ENCODE measurements at places on chromosomes 3 and 15.
A peak's percentile ranks its signal among the peaks of the same experiment; 100 is the strongest.

GRCh38 chr3:56919137-56919796, 117.5 kb upstream of the ARHGEF3 start:
- peak; percentile 27 for DNase-seq

DNA sequence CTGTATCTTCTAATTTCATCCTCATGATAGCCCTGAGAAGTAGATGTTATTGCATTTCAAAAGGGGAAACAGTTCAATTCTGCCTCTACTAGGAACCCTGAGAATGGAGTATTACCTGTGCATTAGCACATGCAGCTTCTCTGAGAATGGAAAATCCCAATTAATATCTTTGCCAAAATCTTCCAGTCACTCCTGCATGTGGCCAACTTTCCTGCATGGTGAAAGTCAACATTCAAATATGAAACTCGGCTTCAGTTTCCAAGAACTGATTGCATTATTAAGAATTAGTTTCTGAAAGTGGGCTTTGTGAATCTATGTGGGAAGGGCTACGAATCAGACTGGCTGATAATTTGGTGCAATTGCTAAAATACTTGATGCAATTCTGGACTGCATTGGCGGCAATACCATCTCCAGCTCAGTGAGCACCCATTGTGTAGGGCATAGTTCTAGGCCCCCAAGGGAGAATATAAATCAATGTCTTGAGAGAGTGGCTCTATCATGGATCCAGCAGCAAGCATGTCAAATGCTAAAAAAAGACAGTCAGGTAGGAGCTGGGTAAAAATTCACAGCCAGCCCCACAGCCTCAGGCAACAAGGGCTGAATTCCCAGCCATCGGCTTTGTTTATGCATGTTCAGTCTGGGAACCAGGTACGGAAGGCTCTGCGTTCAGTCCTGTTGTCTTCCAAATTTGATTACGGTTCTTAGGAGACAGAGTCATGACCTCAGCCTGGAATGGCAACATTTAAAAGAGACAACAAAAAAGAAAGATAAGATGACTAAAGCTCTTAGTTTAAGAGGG, 18.8 kb upstream of the BCL6 start:
- DNase-seq = no peak

GRCh38 chr15:31609258-31609681, 282.6 kb downstream of the KLF13 start:
- peak; percentile 11 for DNase-seq

GRCh38 chr3:39327053-39327745, 2.3 kb upstream of the CCR8 start:
- no peak for DNase-seq

GRCh38 chr15:36831904-36832287, 252.5 kb downstream of the CDIN1 start:
- no peak for DNase-seq

- no peak for DNase-seq
These were observed 121.7 kb downstream of the LIPC start for GRCh38 chr15:58553365-58553918.

GRCh38 chr3:148318240-148318639, 379.5 kb upstream of the AGTR1 start:
- DNase-seq = no peak

DNA sequence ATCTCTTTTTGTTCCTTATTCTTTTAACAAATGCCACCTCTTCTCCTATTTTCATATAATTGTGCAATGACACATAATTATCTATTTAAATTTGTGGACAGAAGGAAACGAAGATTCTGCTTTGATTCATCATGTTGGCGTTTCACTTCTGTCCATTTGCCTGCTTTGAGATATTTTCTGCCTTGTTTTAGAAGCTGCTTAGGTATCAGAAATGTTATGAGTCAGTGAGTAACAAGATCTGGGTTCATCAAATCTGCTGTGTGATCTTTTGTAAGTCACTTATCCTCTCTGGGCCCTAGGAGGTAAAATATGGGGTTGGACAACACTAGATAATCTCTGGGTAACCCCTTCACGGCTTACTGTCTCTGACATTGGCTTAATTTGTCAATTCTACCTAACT, 7.3 kb upstream of the MINDY4B start:
- no peak for DNase-seq

DNA sequence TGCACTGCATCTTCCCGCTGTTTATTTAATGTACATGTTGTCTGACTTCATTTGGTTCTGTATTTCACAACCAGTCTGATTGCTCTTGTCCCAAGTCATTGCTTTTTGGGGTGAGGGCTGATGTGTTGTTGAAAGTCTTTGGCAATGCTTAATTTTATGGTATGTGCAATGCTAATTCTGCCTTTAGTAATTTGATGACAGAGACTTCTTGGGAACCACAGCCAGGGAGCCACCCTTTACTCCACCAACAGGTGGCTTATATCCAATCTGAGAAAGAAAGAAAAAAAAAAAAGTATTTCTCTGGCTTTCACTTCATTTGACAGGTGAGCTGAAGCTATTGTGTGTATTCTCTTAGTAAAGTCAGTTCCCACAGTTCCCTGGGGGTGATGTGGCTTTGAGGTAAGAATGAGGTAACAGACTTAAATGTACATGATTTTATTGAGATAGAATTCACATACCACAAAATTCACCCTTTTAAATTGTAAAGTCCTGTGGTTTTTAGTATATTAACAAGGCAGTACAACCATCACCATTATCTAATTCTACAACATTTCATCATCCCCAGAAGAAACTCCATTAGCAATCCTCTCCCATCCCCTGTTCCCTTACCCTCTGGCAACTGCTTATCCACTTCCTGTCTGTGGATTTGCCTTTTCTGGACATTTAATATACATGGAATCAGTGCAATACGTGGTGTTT, 97.3 kb downstream of the SLCO3A1 start:
- DNase-seq = no peak

DNA sequence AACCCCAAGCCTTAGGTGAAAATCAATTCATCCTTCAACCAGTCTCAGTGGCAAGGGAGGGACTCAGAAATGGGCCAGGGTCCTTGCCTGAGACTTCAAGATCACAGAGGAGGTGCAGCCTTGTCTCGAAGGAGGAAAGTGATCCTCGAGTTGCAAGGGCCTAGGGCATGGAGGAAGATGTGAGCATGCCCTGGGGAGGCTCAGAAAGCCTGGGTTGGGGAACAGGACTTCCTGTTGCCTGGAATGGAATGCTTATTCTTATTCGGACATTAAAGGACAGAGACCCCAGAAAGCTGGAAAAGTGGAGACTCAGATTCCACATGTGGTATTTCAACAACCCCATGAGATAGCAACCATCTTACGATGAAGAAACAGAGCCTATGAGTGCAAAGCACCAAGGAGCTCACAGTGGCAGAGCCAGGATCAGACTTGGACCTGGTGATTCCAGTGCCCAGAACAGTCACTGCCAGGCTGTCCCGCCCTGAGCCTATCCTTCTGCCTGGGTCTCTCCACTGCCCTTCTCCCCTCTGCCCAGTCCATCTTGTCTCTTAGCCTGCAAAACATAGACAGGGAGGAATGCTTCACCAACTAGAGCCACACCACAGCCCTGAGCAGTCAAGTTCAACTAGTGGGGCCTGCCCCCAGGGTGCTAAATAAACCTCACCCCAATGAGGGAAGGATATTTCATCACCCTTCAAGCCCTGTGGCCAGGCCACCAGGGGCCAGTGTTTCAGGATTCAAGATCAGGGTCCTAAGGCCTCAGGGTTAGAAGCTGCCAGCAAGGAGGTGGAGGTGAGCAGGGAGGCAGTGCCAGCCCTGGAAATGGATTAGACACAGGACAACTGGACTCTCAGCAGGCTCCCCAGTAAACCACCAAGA, 21.9 kb downstream of the DAPK2 start:
- DNase-seq = peak; percentile 67

- no peak for DNase-seq
These were observed 36.2 kb downstream of the ILDR1 start for GRCh38 chr3:121985846-121986245.

DNA sequence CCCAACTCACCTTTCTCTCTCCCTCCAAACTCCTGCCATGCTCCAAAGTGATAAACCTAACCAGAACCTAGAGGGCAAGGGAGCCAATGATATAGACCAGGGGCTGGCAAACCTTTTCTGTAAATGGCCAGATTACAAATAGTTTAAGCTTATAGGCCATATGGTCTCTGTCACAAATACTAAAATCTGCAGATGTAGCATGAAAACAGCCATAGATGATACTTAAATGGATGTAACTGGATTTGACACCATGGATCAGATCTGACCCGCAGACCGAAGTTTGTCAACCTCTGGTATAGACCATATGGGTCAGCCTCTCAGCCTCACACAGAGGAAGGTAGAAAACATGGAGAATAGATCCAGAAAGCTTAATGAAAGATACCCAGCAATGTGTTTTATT, 165.2 kb upstream of the STT3B start:
- DNase-seq = no peak

DNA sequence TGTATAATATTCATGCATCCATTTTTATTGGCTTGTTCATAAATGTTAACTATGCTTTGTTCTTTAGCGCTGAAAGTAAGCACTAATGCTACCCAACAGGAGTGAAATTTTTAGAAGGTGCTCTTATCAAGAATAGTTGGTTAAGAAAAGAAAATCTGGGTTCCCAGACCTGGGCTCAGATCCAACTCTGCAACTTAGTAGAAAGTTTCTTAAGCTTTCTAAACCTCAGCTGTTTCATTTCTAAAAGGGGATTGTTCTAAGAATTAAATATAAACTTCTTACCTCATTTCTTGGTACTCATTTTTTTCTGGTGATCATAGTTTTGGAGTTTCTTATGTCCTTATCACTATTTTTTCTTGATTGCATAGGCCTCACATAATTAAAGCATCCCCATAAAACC, 12.1 kb downstream of the ARPP21 start:
- no peak for DNase-seq

DNA sequence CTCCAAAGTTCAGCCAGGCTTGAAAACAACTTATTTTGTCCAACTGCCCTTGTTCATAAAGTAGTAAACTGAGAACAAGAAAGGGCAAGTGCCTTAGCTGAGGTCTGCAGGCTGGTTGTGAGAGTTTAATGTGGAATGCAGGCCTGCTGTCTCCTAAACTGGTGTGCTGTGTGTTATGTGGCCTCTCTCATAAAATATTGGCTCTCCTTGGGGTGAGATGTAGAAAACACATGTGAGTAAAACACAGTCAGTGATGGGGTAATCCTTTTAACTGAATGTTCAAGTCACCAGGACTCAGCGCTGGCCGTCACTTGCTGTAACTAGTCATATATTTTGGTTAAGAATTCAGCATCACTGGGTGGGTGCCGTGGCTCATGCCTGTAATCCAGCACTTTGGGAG, 7.1 kb upstream of the ST6GAL1 start:
- no peak for DNase-seq

DNA sequence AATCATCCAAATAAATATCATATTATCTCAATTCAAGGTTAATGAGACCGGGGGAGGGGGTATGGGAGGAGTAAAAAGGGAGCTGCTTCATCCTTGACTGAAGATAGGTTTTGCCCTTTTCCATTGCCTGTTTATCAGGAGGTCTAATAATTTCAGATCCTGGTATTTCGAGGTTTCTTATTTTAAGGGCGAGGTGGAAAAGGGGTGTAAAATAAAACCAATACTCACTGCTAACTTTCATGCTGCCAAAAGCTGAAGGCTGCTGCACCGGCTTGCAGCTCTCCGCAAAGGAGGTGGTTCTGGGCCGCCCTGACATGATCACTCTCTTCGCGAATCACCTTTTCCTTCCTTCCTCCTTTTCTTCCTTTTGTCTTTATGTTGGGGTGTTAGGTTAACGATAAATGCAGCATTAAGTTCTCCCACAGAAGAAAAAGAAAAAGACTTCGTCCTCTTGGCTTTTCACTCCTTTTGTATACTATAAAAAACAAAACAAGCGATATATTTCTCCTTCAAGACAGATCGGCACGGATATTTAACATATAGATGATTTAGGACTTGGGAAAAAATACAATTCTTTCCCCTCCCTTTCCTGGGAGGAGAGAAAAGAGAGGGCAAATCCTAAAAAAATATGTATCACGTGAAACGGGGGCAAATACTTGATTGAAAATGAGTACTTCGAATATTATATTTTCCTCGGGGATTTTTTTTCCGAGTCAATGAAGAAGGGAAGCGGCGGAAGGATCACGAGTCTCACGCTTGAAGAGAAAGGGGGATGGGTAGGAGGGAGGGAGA, 932 bp downstream of the GSK3B start:
- DNase-seq = peak; percentile 92

DNA sequence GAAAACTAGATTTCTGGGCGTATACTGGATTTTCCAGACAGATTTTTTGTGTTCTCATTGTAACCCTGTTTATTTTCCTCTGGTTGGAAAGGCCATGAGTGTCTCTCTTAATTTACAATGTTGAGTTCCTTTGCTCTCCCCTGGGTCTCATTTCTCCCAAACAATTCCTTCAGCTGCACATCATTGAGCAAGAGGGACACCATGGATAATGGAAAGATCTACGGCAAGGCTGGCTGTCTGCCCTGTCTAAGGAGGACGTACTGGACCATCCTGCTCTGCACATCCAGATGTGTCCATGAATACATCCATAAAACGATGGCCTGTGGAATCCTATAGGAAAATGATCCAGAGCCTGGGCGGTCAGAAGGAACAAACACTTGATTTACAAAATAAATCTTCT, 258.1 kb upstream of the MCTP2 start:
- DNase-seq = no peak

GRCh38 chr3:64097920-64098319, 74.6 kb upstream of the PSMD6 start:
- no peak for DNase-seq

DNA sequence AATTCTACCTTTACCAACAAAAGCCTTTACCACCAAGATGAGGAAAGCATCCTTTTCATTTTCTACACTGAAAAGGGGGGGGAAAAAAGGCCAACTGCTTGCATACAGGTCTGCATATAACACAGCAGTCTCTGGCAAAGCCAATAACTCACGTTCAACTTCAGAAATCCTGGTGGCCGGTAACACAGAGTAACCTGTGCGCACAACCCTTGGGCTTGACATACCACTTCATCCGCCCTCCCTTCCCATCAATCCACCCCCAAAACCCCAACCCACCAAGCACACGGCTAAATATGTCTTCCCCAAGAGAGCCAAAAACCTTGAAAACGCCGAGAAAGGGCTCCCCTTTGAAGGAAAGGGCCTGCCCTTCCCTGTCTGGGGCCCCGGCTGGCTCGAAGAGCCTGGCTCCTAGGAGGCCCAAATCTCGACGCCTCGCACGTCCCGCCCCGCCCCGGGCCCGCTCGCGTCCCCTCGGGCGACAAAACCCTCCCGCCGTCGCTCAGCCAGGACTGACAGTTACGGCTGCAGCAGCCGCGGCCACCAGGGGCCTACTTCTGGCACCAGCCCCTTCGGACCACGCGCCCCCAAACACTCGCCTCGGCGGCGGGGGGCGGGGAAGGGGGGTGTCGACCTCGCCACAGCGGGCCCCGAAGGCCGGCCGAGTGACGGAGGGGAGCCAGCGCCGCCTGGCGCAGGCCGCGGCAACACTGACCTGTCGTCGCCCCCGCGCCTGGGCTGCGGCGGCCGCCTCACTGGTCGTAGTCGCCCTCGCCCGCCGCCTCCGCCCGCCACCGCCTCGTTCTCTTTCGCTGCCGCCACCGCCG, 835 bp downstream of the UBE3A start:
- DNase-seq = peak; percentile 86

DNA sequence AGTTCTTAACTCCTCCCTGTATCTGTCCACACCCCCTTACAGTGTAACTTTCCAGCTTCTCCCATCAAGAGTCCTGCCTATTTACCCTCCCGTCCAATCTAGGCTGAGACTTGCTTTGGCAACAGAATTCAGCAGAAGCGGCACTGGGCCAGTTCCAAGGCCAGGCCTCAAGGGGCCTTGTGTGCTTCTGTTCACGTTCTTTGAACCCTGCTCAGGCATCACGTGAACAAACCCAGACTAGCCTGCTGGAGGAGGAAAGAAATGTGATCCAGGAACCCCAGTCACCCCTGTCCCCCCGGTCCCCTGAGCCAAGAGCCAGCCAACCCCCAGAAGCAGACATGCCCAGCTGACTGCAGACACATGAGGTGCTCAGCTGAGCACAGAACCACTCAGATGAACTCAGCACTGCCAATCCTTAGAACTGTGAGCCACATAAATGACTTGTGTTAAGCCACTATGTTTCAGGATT, 76.1 kb upstream of the DCLK3 start:
- DNase-seq = no peak
